ENCODE measurements at places on chromosomes 3 and 15. TPM values are rescaled to one million over a fixed set of nuclear protein-coding genes. Genes with fewer than 3 reads are reported as not detected.

GRCh38 chr3:164351131-164351530 is 727.2 kb downstream of the SI start:
- H3K36me3 ChIP-seq: peaks cover 2% of the 10 kb centered on the region
- no peak overlapping the region for H3K27ac ChIP-seq
- no peaks in the 10 kb centered on the region for H3K4me1 ChIP-seq
- no peak for DNase-seq
- no peak overlapping the region for H3K4me3 ChIP-seq

- no peaks in the 10 kb centered on the region for H3K36me3 ChIP-seq
- H3K27me3 ChIP-seq: no peaks in the 10 kb centered on the region
- no peak overlapping the region for H3K27ac ChIP-seq
- H3K4me3 ChIP-seq: no peak overlapping the region
- no peak for DNase-seq
These were observed 88.1 kb downstream of the ADAMTS9 start for GRCh38 chr3:64599651-64600050.

GRCh38 chr3:10228248-10228950 is 19.9 kb upstream of the TATDN2 start:
- peaks cover 9% of the 10 kb centered on the region for H3K36me3 ChIP-seq
- H3K27ac ChIP-seq: peak overlapping the region; percentile 12
- no peaks in the 10 kb centered on the region for H3K27me3 ChIP-seq
- peak; percentile 65 for DNase-seq

Gene ZPLD1
- total RNA-seq: 0.17 TPM

- H3K27ac ChIP-seq: peak overlapping the region; percentile 62
- peak; percentile 15 for DNase-seq
- H3K36me3 ChIP-seq: peaks cover 9% of the 10 kb centered on the region
- no peak overlapping the region for H3K4me3 ChIP-seq
These were observed 47.4 kb upstream of the CRTC3 start for GRCh38 chr15:90482124-90483011.

Gene RAB43
- 95.5 TPM for total RNA-seq

- peak overlapping the region; percentile 82 for H3K27ac ChIP-seq
- H3K4me1 ChIP-seq: peaks cover 65% of the 10 kb centered on the region
These were observed 926 bp upstream of the SKOR1 start for GRCh38 chr15:67824197-67824968.

DNA sequence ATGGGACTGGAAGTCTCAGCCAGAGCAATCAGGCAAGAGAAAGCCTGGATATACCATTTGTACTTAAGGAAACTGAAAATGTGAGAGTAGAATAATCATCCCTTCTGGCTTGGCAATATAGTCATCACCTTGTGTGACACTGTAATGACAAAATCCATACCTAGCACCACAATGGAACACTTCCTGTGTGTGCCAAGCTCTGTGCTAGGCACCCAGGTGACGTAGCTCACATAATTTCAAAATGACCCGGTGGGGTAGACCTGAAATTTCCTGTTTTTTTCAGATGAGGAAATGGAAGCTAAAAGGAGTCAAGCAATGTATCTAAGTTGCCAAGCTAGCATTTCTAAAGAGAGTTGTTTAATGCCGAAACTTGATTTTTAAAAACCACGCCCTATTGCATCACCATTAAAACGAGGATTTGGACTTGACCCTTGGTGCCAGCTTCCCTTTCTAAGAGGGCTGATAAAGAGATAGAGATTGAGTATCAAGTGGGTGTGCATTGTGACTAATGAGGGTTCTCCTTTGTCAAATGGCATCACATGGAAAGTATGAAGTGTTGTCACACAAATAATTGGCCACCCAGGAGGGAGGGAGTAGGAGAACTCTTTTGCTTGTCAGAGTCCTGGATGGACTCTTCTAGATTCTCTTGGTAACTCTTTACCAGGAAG is 141.3 kb upstream of the PDZRN3 start:
- H3K27ac ChIP-seq: no peak overlapping the region
- no peak for DNase-seq
- no peaks in the 10 kb centered on the region for H3K4me1 ChIP-seq
- no peak overlapping the region for H3K4me3 ChIP-seq
- no peaks in the 10 kb centered on the region for H3K36me3 ChIP-seq

Gene BAHD1
- total RNA-seq: 20.8 TPM

DNA sequence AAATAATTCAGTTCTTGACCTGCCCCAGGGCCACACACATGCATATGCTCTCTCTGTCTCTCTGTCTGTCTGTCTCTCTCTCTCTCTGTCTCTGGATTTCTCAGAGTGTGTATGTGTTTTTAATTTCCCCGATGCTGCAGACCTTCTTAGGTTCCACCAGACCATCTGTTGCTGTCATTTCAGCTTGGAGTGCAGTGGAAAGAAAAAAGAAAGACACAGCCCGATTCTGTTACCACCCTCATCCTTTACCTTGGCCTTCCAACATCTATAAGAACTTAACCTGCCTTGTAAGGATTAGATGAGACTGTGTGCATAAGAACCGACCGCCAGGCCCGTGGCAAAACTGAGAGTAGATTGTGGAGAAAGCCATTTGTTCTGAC is 9.7 kb upstream of the PGPEP1L start:
- no peak for DNase-seq
- no peak overlapping the region for H3K4me3 ChIP-seq
- peaks cover 21% of the 10 kb centered on the region for H3K27me3 ChIP-seq
- peaks cover 5% of the 10 kb centered on the region for H3K4me1 ChIP-seq
- no peaks in the 10 kb centered on the region for H3K36me3 ChIP-seq

Measured in activated T-cell treated with anti-CD3 and anti-CD28 coated beads, Interleukin-2, amount 50 U/mL, for 72 hours (primary cell).